A172 (cell line): ENCODE measurements at places on chromosomes 6 and 20. TPM values are rescaled to one million over a fixed set of nuclear protein-coding genes. Genes with fewer than 3 reads are reported as not detected.

Gene LZTS3
- 2.7 and 5.0 TPM in 2 replicates for total RNA-seq

Gene KHDC1L
- total RNA-seq: not detected in 2 replicates

Gene HCRTR2
- not detected in 2 replicates for total RNA-seq

Gene NRN1
- 6.5 and 8.7 TPM in 2 replicates for total RNA-seq

Gene BNIP5
- total RNA-seq: not detected in 2 replicates

Gene MDN1
- total RNA-seq: 7.1 and 15.3 TPM in 2 replicates

Gene EDN1
- 24.0 and 28.5 TPM in 2 replicates for total RNA-seq

Gene SH3BGRL2
- 1.2 and 2.3 TPM in 2 replicates for total RNA-seq

Gene ZSCAN23
- total RNA-seq: 1.0 and 3.2 TPM in 2 replicates

Gene NPEPL1
- total RNA-seq: 5.9 and 7.2 TPM in 2 replicates

Gene SF3B5
- total RNA-seq: 118 and 150 TPM in 2 replicates

Gene TRIM31
- not detected in 2 replicates for total RNA-seq

Gene LY86
- not detected in 2 replicates for total RNA-seq
